NCI-H774 (cell line): ENCODE measurements at places on chromosomes 6 and 20.

- no peak for DNase-seq
Measured at GRCh38 chr6:25089442-25089841, 153.7 kb upstream of the RIPOR2 start.

DNA sequence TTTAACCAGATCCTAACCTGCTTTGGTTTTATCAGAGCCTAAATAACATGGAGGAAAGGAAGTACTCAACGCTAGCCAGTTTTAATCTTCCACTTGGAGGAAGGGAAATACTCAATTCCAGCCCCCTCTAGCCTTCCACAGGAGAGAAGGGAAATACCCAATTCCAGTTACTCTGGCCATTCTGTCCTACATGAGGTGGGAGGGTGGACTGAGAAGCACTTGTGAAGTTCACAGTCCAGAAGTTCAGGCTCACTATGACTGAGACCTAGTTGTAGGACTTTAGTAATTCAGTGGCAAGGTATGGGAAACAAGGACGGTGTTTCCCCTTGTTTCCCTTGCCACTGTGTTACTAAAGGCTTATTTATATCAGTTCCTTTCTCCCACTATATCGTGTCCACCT is 672.0 kb downstream of the RFPL4B start:
- no peak for DNase-seq

DNA sequence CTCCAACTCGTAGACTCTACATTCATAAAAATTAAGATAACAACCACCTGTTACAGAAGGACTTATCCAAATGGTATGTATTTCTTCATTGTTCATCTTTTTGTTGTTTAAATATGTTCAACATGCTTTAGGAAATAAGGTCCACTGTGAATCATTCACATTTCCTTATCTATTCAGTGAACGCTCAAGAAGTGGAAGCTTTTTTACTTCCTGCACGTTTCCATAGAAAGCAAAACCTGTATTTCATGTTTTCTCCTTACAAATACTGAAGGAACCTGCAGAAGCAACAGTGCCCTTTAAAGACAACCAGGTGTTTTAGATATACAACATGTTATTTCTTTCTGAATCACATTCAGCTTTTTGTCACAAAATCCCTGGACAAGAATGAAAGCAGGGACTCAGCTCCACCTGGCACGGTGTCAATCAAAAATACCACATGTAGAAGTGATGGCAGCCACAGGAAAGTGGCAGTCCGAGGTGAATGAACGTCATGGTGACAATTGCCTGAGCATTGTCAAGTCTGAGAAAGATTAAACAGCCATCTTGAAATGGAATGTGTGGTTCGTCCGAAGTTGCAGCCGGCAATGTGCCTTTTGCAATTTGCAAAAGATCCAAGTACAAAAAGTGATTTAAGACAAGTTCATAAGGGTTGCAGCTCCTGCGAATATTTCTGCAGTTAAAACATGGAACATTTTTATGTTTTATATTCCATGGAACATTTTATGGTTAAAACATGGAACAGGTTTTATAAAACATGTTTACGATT is 66.7 kb upstream of the RIPOR2 start:
- no peak for DNase-seq

- no peak for DNase-seq
Measured at GRCh38 chr20:37804584-37805566, 98.1 kb upstream of the VSTM2L start.

GRCh38 chr6:149122850-149123821 is 194.4 kb upstream of the TAB2 start:
- no peak for DNase-seq

- DNase-seq = no peak
Measured at GRCh38 chr6:49327571-49327970, 135.5 kb downstream of the MMUT start.

DNA sequence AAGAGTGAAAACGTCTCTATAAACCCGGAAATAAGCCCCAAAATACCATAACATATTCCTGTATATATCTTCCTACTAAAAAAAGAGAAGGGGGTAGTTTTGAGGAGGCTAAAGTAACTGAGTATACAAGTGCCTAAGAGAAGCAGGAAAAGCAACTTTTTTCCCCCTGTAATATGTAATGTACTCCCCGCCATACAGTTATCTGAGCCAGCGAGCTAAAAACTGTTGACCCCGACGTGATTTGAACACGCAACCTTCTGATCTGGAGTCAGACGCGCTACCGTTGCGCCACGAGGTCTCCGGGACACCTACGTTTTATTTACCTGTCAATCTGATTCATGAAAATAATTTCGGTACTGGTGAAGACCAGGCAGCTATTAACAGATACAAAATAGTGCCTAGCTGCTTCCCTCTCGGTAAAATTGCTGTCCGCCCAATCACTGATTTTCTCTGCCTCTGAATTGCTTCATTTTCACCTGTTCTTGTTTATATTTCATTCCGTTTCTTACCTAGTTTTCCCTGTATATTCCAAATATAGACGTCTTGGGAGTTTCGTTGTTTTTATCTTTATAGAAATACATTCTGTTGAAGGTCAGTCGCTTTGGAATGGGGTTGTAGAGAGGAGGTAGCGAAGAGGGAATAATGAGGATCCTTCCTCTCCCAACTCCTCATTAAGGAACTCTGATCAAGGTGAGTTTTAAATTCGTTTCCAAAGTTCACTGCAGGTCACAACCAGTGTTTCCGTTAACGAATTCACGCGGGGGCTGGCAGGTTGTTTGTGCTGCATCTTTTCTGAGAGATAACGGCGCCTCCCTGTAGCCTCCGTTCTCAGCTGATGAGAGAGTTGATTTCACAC is 33.6 kb upstream of the BTN3A2 start:
- DNase-seq = peak; percentile 53

DNA sequence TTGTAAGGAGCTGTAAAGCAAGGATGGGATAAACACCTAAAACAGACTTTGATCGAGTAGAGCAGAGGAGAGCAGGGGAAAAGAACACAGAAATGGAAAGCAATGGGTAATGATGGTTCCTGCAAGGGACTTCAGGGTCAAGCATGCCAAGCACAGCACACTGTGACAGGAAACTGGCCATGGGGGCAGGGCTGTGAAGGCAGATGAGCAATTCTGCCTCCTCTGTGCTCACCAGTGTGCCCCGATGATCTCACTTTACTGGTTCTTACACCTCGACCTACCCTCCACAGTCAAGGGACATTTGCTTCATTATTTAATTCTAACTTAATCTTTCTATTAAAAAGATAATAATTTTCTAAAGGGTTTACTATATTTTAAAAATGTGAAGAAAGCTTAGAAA is 21.6 kb upstream of the MYB start:
- DNase-seq = no peak

- DNase-seq = no peak
Measured at GRCh38 chr20:57377350-57377749, 13.8 kb upstream of the RBM38 start.

GRCh38 chr6:106106276-106107042 is 20.3 kb downstream of the PRDM1 start:
- no peak for DNase-seq

GRCh38 chr20:10466325-10466724 is 31.2 kb downstream of the SLX4IP start:
- no peak for DNase-seq

GRCh38 chr6:149935246-149935645 is 6.6 kb upstream of the ULBP2 start:
- DNase-seq = no peak

DNA sequence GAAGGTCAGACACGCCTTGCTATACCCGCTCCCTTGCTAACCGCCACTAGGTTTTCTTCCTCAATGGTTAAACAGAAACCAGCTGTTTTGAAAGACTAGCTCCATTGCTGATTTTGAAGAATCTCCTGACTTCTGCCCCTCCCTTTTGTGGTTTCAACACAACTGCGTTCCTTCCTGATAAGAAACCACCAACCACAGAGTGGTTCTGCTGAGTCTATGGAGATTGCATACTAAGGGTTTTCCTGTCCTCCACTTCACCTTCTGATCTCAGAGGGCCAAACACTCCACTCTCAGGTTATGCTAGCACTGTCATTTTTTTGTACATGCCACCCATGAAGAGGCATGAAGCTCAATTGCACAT is 207.9 kb downstream of the MYLK4 start:
- no peak for DNase-seq

DNA sequence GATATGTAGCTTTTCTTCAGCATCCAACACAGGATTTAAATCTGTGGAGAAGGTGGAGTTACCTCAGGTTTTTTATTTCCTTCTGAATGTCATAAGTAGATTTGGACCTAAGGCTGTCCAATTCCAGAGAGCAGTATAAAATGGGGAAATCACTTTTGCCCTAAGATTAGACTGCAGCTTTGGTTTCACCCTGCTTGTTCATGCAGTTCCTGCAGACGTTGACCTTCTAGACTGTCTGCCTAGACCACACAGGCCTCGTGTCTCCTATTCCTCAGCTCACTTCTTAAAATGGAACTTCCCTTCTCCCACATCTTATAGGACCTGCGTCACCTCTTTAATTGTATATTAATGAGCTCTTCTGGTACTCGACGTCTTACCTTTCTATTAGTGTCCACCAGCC is 26.0 kb upstream of the C6orf62 start:
- no peak for DNase-seq

- DNase-seq = no peak
Measured at GRCh38 chr6:30799210-30799609, 54.9 kb upstream of the IER3 start.

DNA sequence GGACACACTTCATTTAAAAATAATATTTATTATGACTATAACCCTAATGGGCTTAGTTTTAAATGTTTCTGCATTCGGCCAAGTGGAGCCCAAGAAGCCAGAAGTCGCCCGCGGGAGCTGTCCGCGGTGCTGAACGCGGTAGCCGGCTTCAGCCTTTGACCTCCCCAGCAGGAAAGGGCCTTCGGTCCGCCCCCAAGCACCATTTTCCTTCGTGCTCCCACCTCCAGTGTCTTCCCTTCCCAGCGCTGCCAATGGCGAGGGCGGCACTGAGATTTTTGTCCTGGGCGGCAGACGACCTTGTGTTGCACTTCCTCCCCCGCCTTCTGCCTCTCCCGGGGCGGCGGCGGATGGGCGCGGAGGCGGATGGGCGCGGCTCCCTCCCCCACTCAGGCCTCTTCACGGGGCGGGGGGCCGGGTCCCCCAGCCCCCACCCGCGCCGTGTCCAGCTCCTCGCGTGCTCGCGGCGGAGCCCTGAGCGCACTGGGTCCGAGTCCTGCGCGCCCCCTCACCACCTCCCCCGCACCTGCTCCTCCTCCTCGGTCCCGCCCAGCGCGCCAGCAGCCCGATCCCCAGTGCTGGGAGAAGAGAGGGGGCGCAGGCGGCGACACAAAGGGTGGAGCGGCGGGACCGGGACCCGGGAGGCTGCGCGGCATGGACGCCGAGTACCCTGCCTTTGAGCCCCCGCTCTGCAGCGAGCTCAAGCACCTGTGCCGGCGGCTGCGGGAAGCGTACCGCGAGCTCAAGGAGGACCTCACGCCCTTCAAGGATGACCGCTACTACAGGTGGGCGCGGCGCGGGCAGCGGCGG is 23.6 kb upstream of the TMEM181 start:
- DNase-seq = peak; percentile 80

DNA sequence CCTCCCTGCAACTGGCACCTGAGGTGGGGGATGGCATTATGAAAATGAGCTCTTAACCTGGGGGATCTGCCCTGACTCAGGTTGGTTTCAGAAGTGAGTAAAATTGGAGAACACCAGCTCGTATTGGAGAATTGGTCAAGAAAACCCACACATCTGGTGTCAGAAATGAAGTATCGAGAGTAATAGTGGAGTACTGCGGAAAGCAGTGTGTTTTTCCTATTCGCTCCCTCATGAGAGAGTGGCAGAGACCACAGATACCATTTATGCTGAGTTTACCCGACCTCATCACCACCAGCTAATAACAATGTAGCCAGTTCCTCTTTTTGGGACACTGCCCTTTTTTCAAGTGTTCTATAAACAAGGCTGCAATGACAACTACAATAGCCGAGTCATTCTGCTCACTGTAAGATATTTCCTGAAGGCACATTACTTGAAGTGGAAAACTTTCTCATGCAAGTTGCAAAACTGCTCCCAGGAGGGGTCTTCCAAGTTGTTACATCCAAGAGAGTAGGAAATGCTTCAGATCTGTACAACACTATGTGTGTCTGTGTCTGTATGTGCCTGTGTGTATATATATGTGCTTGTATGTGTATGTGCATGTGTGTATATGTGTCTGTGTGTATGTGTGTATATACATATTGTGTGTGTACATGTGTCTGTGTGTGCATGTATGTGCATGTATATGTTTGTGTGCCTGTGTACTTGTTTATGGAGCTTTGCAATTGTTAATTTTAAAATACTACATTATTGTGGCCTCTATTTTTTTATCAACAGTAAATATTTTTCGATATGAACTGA is 106.0 kb upstream of the CST7 start:
- DNase-seq = no peak

- DNase-seq = no peak
Measured at GRCh38 chr6:156890627-156891314, 113.6 kb downstream of the ARID1B start.
